ENCODE measurements at places on chromosomes 5 and 9.
A peak's percentile ranks its signal among the peaks of the same experiment; 100 is the strongest.

- DNase-seq = no peak
Measured at GRCh38 chr5:74648835-74649293, 8.3 kb upstream of the ENC1 start.

- no peak for DNase-seq
Measured at GRCh38 chr9:130972277-130972956, 33.4 kb upstream of the FIBCD1 start.

GRCh38 chr5:120568711-120569110 lies 104.6 kb downstream of the PRR16 start:
- DNase-seq = no peak

- no peak for DNase-seq
Measured at GRCh38 chr9:127033789-127034188, 88.6 kb downstream of the ANGPTL2 start.

DNA sequence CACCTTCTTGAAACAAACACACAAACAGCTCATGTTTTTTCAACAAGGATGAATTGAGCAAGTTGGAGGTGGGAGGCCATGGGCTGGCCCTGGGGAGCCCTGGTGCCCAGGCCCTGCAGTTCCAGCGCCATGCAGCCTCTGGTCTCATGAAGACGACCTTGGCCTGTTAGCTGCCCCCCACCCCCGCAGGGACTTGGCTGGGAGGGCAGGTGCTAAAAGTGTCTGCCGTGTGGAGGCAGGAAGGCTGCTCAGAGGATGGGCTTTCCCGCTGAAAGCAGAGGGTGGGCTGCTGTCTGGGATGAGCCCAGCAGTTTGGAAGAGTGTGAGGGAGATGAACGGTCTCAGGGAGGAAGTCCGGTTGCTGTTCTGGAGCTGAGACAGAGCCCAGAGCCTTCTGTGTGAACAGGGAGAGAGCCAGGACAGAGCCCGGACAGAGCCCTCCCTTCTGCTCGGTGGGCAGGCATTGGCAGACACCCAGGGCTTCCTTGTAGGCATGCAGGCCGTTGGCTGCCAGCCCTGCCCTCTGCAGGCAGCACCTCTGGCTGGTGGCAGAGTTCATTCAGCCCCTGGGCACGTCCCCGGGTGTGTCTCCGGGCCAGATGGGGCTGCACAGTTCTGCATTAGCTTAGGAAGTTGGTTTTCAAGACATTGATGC lies 18.7 kb downstream of the ROPN1L start:
- no peak for DNase-seq

DNA sequence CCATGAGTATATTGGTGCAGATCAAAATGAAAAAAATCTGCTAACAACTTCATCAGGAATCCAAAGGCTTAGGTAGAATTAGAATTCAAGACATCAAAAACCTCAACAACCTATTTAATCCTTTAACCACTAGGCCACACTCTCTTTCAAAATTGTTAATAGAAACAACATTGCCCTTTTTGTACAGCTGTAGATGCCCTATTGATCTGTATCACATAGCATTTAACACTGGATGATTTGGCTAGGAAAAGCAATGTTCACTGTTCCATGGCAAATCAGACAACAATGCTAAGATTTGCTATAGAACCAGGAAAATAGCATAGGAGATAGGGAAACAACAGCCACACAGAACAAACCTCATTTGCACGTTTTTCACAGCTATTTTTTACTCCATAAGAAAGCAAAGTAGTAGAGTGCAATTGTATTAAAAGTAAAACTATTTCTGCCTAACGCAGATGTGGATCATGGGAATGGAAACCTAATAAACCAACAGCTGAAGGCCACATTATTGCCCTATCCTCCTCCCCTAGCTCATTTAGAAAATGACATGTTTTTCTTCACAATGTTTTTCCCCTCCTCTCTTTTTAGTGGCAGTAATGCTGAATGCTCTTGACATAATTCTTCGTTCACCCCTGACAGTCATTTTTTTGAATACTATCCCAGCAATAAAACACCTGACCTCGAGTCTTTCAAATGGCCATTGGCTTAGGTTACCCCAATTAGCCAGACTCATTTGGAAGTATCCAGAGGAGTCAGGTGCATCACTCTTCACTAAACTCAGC lies 373.0 kb upstream of the CCNH start:
- no peak for DNase-seq

GRCh38 chr5:19547640-19548039 lies 440.4 kb downstream of the CDH18 start:
- DNase-seq = no peak

DNA sequence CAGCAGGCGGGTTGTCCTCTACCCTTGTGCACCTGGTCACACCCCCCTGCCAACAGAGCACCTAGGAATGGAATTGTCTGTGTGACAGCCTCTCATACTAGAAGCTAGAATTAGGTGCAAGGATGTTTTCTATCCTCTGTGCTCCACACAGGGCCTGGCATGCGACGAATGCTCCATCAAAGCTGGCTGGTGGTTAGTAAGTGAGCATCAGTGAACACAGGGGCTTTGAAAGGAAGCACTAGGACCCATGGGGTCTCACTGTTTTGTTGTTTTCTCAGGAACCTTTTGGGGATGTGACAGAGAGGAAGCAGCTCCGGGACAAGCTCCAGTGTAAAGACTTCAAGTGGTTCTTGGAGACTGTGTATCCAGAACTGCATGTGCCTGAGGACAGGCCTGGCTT lies 32.3 kb downstream of the GALNT12 start:
- no peak for DNase-seq

GRCh38 chr9:70256123-70256551 lies 2.6 kb upstream of the SMC5 start:
- no peak for DNase-seq

DNA sequence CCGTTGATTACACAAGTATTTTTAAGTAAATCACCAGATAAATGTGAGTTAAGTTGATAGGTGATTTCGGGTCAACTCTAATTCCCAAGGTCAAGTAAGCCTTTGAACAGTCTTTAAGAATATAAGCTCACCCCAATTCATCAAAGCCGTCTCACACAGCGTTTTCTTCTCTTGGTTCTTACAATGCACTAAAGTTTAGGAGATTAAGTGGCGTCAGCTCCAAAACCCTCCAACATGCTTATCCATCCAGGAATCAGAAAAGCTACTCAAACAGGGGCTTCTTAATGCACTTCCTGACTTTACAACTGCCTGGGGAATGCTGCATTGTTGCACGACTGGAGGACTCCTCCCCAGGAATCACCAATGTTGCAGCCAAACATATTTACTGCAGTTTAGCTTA lies 206.2 kb upstream of the EFNA5 start:
- DNase-seq = no peak

DNA sequence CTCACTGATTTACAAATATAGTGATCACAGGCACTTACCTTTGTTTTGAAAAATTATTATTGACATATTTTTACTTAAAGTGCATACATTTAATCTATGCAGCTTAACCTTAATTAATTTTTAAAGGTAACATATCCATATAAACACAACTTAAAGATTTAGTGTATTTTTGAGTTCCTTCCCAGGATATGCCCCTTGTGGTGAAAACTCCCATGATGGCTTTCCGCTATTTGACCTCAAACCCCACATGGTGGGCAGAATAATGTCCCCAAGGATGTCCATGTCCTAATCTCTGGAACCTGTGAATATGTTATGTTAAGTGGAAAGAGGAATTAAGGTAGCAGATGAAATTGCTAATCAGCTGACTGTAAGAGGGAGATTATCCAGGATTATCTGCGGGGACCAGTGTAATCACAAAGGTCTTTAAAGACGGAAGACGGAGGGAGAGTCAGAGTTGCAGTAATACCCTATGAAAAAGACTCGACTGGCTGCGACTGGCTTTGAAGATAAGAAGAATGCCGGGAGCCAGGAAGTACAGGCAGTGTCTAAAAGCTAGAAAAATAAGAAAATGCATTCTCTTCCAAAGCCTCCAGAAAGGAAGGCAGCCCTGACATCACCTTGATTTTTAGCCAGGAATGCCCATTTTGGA lies 193.9 kb downstream of the ICE1 start:
- DNase-seq = no peak

DNA sequence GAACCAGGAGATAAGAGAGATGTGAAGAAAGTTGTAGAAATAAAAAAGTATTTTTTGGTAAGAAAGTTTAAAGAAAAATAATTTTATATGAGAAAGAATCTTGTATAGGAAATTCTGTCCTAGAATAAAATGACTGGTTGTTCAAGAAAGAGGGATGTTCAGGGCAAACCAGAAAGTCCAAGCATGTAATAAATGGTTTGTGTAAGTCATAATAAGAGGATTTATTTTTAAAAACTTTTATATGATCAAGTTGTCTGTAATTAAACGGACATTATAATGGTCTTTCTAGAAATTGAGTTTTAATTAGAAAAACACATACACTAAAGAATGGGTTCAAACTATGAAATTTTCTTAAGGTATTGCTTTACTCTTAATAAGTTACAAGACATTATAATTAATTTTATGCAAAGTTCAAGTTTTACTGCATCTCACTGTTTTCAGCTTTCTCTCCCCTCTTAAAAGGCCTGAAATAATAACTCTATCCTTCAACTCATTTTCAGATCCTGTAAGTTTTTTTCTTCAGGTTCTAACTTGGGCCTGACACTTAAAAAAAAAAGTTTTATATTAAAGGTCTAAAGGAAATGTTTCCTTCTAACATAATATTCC lies 56.1 kb upstream of the ZNF300 start:
- no peak for DNase-seq

- DNase-seq = no peak
Measured at GRCh38 chr5:150153957-150154617, 1.6 kb downstream of the PDGFRB start.

GRCh38 chr5:107196500-107197059 lies 474.2 kb downstream of the EFNA5 start:
- DNase-seq = no peak

DNA sequence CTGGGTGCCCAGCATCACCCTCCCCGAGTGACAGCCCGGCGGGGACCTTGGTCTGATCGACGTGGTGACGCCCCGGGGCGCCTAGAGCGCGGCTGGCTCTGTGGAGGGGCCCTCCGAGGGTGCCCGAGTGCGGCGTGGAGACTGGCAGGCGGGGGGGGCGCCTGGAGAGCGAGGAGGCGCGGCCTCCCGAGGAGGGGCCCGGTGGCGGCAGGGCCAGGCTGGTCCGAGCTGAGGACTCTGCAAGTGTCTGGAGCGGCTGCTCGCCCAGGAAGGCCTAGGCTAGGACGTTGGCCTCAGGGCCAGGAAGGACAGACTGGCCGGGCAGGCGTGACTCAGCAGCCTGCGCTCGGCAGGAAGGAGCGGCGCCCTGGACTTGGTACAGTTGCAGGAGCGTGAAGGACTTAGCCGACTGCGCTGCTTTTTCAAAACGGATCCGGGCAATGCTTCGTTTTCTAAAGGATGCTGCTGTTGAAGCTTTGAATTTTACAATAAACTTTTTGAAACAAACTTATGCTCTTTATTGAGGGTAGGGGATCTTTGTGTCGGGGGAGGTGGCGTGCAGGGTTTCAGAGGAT lies 1.3 kb downstream of the GADD45G start:
- peak; percentile 37 for DNase-seq

DNA sequence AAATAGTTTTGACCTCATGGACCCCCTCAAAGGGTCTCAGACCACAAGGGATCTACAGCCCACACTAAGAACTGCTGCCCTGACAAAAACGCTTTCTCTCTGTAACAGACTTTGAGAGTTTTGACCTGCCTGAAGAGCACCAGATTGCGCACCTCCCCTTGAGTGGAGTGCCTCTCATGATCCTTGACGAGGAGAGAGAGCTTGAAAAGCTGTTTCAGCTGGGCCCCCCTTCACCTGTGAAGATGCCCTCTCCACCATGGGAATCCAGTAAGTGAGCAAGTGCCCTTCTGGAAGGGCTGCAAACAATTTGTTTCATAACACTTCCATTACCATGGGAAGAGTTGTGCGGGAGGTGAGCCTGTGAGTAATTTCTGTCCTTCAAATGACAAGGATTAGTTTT lies 6.0 kb downstream of the PTTG1 start:
- DNase-seq = no peak

- peak; percentile 26 for DNase-seq
Measured at GRCh38 chr9:71446473-71447411, 321.6 kb downstream of the CEMIP2 start.

GRCh38 chr5:94473936-94474335 lies 144.5 kb downstream of the KIAA0825 start:
- no peak for DNase-seq

- no peak for DNase-seq
Measured at GRCh38 chr5:39732166-39732565, 307.4 kb upstream of the DAB2 start.

DNA sequence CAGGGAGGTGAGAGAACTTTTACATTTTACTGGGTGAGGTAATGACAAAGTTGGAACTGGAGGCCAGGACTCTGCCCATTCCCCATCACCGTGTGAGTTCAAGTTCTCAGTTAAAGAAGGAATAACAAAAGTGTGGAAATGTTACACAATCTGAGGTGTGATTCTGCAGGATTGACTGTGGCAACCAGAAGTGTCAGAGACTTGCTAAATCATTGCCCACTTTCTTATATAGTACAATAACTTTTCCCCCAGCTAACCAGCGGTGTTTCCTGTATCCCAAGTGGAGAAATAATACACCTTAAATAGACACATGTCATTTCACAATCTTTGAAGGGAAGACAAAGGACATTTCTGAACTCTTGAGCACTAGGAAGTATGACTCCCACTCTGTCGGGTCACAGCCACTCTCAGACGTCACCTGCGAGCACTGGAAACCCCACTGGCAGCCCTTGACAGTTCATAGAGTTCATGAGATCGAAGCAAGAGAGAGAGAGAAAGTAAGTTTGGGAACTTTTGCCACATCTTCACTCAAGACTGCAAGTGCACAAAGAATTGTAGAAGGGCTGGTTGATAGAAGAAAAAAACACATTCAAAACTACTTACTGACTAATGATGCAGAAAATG lies 28.4 kb downstream of the PAX5 start:
- DNase-seq = no peak

- no peak for DNase-seq
Measured at GRCh38 chr9:93575796-93576257, 557 bp upstream of the PHF2 start.

GRCh38 chr9:107269681-107270080 lies 13.4 kb upstream of the RAD23B start:
- no peak for DNase-seq
